ENCODE measurements at places on chromosomes 6 and 20.

DNA sequence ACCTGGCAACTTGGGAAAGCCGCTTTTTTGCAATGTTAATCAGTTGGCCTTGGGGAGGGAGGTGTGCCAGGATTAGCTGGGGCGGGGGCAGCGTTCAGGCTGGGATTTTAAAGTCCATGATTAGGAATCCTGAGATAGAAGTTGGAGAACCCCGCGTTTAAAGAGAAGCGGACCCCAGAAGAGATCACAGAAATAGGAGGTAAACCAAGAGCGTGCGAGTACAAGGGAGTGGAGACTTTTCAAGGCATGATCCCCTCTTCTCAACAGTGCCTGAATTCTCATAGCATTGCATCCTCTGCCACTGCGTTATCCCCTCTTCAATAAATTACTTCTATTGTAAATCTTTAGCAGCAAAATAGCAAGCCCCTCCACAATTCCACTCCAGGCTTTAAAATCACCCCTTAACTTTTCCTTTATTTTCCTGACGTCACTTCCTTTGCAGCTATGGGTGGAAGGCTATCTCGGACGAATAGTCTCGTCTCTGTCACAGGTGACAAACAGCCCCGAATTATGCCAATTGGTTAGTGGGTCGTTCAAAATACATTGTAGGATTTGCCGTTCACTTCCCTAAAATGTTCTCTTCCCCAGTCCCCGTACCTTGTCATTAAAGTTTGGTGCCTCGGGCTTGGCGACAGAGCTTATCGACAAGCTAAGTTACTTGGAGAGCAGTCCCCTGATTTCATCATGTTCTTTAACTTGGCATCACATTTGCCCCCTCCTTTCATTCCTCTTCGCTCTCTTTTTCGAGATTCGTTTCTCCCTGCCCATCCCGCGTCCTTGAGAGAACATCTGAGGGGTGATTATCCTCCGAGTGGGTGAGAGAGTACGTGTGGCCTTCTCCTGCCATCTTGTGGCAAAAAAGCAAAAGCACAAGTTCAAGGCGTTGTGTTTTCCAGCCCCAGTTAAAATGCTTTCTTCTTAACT lies 17.1 kb downstream of the OR2B2 start:
- DNase-seq, result no peak

DNA sequence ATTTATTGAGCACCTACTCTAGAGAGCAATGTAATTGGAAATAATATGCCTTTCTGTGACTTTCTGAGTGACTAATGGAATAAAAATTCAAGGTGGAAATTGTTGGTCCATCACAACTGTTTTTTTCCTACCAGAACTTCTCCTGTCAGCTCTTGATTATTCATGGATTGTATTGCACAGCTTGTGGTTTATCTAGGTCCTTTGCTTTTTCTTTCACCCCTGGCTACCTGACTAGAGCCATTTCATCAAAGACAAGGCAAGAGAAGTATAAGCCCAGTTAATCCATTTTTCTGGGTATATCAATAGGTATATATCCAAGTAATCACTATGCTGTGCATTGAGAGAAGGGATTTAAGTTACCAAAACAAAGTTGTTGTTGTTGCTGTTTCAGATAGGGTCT lies 168.4 kb downstream of the MMS22L start:
- DNase-seq, result no peak

DNA sequence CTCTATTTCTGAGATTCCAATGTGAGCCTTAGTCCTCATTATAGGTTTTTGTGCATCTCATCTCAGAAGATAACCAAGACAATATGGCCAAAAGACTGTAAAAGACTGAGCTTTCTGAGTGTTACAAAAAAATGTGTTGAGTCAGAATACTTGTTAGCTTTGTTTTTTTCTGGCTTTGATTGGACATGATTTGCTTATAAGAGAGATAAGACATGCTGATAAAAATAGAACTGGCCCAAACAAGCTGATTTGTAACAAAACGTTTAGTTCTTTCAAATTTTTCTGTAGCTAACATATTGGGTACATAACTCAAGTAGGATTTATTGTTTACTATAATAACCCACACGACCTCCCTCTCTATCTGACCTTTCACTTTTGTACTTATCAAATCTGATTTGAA lies 32.9 kb downstream of the FILIP1 start:
- no peak for DNase-seq

GRCh38 chr6:102026649-102027048 lies 633.1 kb downstream of the GRIK2 start:
- no peak for DNase-seq

DNA sequence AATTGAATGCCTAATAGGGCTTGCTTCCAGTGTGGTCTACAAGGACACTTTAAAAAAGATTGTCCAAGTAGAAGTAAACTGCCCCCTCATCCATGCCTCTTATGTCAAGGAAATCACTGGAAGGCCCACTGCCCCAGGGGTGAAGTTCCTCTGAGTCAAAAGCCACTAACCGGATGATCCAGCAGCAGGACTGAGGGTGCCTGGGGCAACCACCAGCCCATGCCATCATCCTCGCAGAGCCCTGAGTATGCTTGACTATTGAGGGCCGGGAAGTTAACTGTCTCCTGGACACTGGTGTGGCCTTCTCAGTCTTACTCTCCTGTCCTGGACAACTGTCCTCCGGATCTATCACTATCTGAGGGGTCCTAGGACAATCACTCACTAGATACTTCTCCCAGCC lies 411.5 kb downstream of the TENT5A start:
- DNase-seq, result no peak

DNA sequence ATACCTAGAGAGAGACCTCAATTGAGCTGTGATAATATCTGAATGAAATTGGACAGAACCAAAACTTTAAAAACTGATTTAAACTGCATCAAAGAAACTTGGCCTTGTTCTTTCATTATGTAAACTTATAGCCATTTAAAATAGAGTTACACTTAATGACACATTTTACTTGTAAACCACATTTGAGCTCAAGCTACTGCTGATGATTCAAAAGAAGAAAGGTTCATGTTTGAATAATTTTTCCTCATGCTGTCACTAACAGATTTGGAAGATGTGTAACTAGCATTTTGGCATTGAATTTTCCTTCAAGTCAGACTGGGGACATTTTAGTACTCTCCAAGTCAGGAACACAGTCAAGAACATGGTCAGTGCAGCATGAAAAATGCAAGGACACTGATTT lies 26.9 kb downstream of the POPDC3 start:
- DNase-seq, result no peak

GRCh38 chr6:169075211-169075914 lies 178.3 kb downstream of the THBS2 start:
- no peak for DNase-seq

- DNase-seq, result no peak
Measured at GRCh38 chr20:56630506-56631317, 1.6 kb downstream of the TFAP2C start.

DNA sequence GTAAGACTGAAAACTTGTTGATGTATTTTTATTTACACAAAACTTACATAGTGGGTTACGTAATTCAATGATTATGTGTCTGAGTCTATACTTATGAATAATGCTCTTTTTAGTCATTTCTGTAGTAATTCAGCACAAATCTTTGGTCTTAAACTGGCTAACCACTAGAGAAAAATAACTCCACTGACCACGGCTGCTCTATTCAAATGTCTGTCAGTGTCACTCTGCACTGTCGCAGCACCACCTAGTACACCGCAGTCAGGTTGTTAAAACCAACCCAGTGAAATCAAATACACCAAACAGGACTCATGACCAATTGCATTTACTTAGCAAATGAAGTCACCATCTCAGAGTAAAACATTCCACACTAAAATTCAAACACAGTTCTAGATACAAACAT lies 93.5 kb upstream of the CCDC28A start:
- DNase-seq, result no peak

DNA sequence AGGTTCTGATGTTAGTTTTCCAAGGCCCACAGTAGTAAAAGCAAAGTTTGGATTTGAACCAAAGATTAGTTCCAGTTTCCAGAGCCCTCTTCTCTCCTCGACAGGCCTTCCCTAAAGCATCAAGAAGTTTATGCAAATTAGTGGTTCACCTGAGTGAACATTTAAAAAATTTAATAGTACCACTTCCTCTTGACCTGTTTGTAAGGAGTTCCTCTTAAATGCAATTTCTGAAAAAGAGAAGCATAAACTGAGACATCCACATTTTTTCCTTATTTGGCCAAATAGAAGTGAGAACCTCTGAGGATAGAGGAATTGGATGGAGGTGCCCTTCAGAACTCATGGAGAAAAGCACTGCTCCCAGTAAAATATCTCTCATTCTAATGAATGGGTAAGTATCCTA lies 1.2 kb upstream of the DSE start:
- DNase-seq, result no peak

DNA sequence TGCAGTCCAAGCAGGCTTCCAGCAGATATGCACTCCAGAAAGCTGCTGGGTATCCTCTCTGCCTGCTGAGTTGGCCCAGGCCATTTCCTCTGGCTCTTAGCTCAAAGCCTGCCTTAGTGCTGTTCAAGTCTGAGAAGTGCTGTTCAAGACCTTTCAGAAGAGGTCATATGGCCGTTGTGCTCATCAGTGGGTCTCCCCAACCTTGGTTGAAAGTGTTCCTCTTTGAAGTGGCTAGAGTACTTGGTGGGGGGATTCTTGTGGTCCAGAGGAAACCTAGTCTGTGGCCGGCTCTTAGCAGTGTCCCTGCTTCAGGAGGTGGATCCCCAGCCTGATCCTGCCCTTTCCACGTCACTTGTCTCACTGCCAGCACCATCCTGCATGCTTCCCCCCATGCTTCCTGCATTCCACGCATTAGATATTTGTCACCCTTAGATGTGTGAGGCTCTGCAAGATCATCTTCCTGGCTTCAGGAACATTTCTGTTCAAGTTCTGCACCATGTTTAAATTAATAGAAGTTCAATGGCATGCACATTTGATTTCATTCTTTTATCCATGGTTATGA lies 105.0 kb downstream of the FIG4 start:
- no peak for DNase-seq

All from cortex of kidney (tissue), 1 donor.